ENCODE measurements at places on chromosomes 7 and 10.
A peak's percentile ranks its signal among the peaks of the same experiment; 100 is the strongest.

DNA sequence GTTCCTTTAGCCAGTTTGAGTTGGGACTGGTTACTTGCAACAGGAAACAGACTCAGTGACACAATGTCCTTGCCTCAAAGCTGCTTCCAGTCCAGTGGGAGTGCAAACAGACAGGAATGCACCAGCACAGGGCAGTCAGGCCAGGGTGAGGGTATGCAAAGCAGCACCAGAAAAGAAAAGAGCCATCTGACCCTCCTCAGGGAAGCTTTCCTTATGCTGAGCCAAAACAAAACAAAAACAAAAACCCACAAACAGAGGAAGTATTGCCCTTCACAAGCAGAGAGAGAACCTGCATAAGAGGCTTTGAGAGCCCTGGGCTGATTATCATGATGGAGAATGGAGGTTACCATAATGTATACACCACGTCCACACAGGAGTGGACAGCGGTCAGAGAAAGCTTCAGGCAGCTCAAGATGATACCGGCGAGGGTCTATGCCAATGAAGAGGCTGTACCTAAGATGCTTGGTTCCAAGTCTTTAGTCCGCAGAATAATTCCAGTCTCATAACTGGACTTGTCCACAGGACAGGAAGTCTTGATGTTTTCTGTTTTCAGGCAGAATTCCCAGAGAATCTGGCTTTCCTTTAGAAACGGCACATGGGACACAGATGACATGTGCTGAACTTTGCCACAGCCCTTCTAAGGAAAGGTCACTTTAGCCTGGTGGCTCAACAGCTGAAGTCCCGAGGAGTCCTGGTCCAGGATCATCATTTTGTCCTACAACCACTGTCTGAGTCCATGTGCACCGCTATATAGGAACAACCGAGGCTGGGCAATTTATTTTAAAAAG lies 263.3 kb downstream of the TNS3 start:
- no peak for DNase-seq

GRCh38 chr10:8310930-8311329 lies 256.4 kb downstream of the GATA3 start:
- DNase-seq, result no peak

- peak; percentile 84 for DNase-seq
Measured at GRCh38 chr7:94295850-94296249, 98.8 kb upstream of the COL1A2 start.

- DNase-seq, result peak; percentile 99
Measured at GRCh38 chr7:27143023-27143949, at the start of gene HOXA5. Gene HOXA5, minus strand, starts transcription at chr7:27143681. Its CDS starts 74 bp downstream, at chr7:27143607.

DNA sequence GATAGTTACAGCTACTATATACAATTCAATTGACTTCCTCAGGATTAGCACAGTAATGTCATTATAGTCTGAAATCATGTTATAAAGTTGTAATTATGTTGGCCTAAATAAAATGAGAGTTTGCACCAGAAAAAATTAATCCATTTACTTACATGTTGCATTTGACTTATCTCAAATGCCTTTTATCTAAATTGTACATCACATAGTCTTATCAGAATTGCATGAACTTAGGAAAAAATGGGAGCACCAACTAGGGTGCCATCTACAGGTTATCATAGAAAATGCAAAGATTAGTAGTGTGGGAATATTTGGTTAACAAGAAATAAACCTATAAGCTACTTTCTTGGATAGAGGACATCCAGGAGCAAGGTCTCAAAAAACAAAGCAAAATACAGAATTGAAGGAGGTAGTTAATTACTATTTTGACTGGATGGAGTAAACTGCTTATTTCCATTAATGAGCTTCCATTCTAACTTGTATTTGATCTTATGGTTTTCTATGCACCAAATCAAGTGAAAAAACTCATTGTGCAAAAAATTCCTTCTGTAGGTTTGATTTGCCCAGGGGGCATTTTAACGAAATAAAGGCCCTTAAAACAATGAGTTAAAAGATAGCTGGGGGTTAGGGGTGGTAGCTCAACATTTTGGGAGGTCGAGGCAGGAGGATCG lies 60.0 kb upstream of the ORC5 start:
- DNase-seq, result peak; percentile 31

GRCh38 chr7:92782236-92782635 lies 54.1 kb downstream of the CDK6 start:
- DNase-seq, result no peak

DNA sequence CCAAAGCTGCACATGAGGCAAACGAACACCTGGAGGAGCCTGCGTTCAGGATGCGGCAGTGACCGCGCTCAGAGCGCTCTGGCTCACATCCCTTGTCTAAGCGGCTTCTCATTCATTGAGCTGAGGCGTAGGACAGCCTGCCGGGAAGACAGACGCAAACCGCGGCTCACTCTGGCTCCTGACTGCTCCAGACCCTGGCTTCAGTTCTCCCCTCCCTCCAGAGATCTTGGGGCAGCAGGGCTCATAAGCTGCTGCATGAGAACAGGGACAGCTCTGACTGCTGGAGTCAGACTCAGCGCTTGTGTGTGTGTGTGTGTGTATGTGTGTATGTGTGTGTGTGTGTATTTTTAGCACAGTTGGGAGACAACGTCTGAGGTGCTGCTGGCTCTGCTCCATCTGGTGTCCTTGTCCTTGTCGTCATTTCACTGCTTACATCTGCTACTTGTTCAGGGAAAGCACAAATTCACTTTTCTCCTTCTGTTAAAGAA lies 15.8 kb upstream of the LYZL2 start:
- DNase-seq, result peak; percentile 36

DNA sequence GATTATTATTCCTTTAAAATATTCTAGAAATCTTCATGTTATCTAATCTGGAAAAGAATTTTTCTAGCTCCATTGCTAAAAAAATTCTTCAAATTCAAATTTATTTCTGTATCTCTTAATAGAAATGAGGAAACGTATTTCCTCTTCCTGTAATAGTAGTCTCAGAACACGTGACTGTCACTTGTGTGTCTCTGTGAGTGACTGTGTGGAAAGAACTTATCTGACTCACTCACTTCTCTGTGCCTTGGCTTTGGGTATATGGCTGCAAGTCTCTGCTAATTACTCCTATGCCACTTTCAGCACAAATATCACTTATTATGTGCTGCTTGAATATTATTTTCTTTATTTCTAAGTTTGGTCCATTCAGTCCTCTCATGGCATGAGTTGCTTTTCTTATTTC lies 132.7 kb downstream of the CNTNAP2 start:
- DNase-seq, result no peak

- no peak for DNase-seq
Measured at GRCh38 chr10:118635674-118636402, 40.4 kb upstream of the PRLHR start.
